Activated CD8-positive, alpha-beta T cell treated with anti-CD3 and anti-CD28 coated beads for 36 hours (primary cell): ENCODE measurements at places on chromosomes 6 and 20. TPM values are rescaled to one million over a fixed set of nuclear protein-coding genes. Genes with fewer than 3 reads are reported as not detected.

SLC16A10 gene
- total RNA-seq: 12.2 TPM

DDO gene
- total RNA-seq: not detected

APMAP gene
- total RNA-seq: 36.7 TPM

ID4 gene
- not detected for total RNA-seq

GMDS gene
- total RNA-seq: 36.6 TPM

HLA-DQB1 gene
- 6.9 TPM for total RNA-seq

INSM1 gene
- 0.99 TPM for total RNA-seq

OOEP gene
- not detected for total RNA-seq

DNA sequence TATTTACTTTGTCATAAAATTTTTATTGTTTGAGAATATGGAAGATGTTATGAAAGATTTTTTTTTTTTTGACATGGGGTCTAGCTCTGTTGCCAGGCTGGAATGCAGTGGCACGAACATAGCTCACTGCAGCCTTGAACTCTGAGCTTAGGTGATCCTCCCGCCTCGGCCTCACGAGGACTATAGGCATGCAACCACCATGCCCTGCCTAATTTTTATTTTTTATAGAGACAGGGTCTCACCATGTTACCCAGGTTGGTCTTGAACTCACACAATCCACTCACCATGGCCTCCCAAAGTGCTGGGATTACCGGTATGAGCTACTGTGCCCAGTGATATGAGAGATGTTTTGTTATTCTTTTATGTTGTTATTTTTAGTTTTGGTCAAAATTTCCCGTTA is 295.8 kb downstream of the TBC1D7 start:
- H3K4me3 ChIP-seq: no peak overlapping the region
- H3K27me3 ChIP-seq: peaks cover 11% of the 10 kb centered on the region
- no peak overlapping the region for H3K27ac ChIP-seq
- no peaks in the 10 kb centered on the region for H3K36me3 ChIP-seq
- DNase-seq: no peak

GRCh38 chr20:14333721-14334120 is 3.7 kb downstream of the FLRT3 start:
- no peak overlapping the region for H3K4me3 ChIP-seq
- no peaks in the 10 kb centered on the region for H3K36me3 ChIP-seq
- no peaks in the 10 kb centered on the region for H3K27me3 ChIP-seq
- DNase-seq: no peak
- no peaks in the 10 kb centered on the region for H3K4me1 ChIP-seq
- no peak overlapping the region for H3K27ac ChIP-seq

DNA sequence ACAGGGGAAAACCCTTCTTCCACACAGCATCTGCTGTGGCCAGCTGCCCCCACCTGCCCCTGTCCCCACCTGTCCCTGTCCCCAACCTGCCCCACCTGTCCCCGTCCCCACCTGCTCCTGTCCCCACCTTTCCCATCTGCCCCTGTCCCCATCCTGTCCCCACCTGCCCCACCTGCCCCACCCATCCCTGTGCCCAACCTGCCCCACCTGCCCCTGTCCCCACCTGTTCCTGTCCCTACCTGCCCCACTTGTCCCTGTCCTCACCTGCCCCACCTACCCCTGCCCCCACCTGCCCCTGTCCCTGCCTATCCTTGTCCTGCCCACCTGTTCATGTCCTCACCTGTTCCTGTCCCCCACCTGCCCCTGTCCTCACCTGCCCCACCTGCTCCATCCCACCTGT is 6.4 kb upstream of the MYT1 start:
- peaks cover 30% of the 10 kb centered on the region for H3K27me3 ChIP-seq
- no peak overlapping the region for H3K27ac ChIP-seq
- H3K36me3 ChIP-seq: no peaks in the 10 kb centered on the region
- DNase-seq: no peak
- H3K4me1 ChIP-seq: peaks cover 2% of the 10 kb centered on the region

DNA sequence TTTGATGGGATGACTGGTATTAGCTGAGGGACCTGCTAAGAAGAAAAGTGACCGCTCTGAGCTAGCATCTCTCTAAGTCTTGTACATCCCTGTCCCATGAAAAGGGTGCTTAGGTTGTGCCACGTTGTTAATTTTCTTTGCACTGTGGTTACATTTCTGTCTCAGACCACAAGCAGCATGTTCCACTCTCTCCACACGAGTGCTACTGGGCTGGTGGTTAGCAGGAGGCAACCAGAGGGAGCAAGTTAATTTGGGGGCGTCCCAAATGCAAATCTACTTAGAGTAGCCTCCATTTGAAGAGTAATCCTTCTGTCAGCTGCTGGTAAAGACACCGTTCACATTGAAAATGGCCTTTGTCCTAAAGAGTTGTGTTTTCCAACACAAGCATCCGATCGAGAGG is 3.4 kb upstream of the SCML4 start:
- peak; percentile 83 for DNase-seq
- H3K4me1 ChIP-seq: peaks cover 49% of the 10 kb centered on the region
- peaks cover 7% of the 10 kb centered on the region for H3K36me3 ChIP-seq
- H3K27ac ChIP-seq: peak overlapping the region; percentile 42

GRCh38 chr6:33609019-33609418 is 12.1 kb upstream of the ITPR3 start:
- peaks cover 5% of the 10 kb centered on the region for H3K36me3 ChIP-seq
- DNase-seq: no peak
- H3K4me3 ChIP-seq: no peak overlapping the region
- H3K27me3 ChIP-seq: no peaks in the 10 kb centered on the region
- H3K4me1 ChIP-seq: no peaks in the 10 kb centered on the region

GRCh38 chr20:49843139-49843538 is 30.5 kb downstream of the SLC9A8 start:
- no peaks in the 10 kb centered on the region for H3K4me1 ChIP-seq
- no peaks in the 10 kb centered on the region for H3K27me3 ChIP-seq
- H3K4me3 ChIP-seq: no peak overlapping the region
- no peak overlapping the region for H3K27ac ChIP-seq

DNA sequence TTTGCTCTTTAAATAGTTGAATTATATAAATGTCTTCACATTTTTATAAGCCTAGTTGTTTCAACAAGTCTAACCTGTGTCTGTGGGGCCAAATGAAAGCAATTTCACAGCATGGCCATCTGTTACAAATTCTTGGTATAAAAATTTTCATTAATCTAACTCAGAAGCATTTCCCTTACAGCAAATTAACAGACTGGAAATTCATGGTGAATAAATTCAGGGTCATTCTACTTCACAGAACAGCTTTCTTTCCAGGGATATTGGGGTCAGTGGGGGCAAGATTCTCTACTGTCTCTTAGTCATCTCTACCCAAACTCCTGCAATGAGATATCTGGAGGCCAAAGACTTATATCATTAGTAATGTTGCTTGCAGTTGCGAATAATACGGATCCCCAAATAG is 352.1 kb downstream of the MMUT start:
- H3K4me1 ChIP-seq: no peaks in the 10 kb centered on the region
- no peaks in the 10 kb centered on the region for H3K36me3 ChIP-seq
- DNase-seq: no peak
- no peak overlapping the region for H3K4me3 ChIP-seq
- H3K27me3 ChIP-seq: no peaks in the 10 kb centered on the region
- H3K27ac ChIP-seq: no peak overlapping the region

DNA sequence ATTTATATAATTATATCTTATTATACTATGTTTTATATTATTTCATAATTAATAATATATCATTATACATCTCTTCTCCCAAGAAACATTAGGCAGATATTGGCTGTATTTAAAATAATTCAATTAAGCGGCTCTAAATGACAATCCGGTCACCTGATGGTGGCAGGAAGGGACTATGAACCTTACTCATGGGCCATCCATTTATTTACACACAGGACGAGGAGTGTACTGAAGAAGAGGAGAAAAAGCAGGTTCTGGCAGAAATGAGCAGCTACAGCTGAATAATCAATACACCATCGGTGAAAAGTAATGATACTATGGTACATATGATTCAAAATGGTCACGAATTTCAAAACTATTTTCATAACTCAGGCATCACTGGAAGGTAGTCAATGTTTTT is 277.7 kb downstream of the KIF16B start:
- no peaks in the 10 kb centered on the region for H3K27me3 ChIP-seq
- no peak for DNase-seq
- H3K4me1 ChIP-seq: no peaks in the 10 kb centered on the region
- H3K27ac ChIP-seq: no peak overlapping the region
- peaks cover 5% of the 10 kb centered on the region for H3K36me3 ChIP-seq

- no peak for DNase-seq
- H3K27ac ChIP-seq: no peak overlapping the region
- peaks cover 30% of the 10 kb centered on the region for H3K4me1 ChIP-seq
- peaks cover 45% of the 10 kb centered on the region for H3K36me3 ChIP-seq
- H3K4me3 ChIP-seq: no peak overlapping the region
Measured at GRCh38 chr6:30560930-30561329, 3.8 kb downstream of the PRR3 start.

- no peak for DNase-seq
- no peaks in the 10 kb centered on the region for H3K27me3 ChIP-seq
- H3K36me3 ChIP-seq: peaks cover 21% of the 10 kb centered on the region
- no peaks in the 10 kb centered on the region for H3K4me1 ChIP-seq
- H3K4me3 ChIP-seq: no peak overlapping the region
Measured at GRCh38 chr20:56501116-56501515, 23.4 kb upstream of the FAM209A start.

- H3K27me3 ChIP-seq: no peaks in the 10 kb centered on the region
- no peaks in the 10 kb centered on the region for H3K36me3 ChIP-seq
- DNase-seq: no peak
- no peak overlapping the region for H3K4me3 ChIP-seq
Measured at GRCh38 chr6:35024551-35025054, 116.5 kb downstream of the TCP11 start.

DNA sequence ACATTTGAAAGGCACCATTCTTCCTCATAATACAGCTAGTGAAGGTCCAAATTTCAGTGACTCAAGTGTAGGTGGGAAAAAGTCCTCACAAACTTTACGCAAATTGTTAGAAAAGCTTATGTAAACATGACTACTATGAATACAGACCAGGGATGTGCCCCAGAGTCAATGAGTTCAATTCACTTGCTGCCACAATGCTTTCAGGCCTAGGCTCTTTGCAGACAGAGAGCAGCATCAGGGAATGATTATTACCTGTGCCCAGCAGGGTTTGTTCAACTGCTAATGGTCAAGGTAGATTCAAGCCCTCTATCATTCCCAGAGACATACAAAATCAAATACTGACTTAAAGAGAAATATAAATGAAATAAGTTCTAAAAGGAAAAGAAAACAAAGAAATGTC is 84.0 kb downstream of the LAMA2 start:
- no peaks in the 10 kb centered on the region for H3K4me1 ChIP-seq
- H3K36me3 ChIP-seq: no peaks in the 10 kb centered on the region
- H3K27me3 ChIP-seq: peaks cover 2% of the 10 kb centered on the region
- H3K27ac ChIP-seq: no peak overlapping the region
- H3K4me3 ChIP-seq: no peak overlapping the region
